ENCODE measurements at places on chromosomes 13 and 19.

GRCh38 chr13:59279576-59279975 is 884.2 kb downstream of the DIAPH3 start:
- no peak for DNase-seq

DNA sequence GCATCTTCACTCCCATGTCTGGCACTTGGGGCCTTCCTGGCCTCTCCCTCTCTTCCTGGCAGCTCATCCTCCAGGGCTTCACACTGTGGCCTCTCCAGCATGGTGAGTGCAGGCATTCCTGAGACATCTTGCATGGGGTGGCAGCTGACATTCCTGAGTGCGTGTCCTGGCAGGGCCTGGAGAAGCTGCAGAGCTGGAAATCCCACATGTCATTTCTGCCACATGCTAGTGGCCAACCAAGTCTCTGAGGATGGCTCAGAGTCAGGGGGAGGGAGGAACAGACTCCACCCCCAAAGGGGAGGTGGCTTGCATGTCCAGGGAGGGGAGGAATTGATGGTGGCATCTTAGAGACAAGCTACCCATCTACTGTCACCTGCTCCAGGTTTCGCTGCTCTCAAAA is 41.6 kb upstream of the AMER2 start:
- no peak for DNase-seq

DNA sequence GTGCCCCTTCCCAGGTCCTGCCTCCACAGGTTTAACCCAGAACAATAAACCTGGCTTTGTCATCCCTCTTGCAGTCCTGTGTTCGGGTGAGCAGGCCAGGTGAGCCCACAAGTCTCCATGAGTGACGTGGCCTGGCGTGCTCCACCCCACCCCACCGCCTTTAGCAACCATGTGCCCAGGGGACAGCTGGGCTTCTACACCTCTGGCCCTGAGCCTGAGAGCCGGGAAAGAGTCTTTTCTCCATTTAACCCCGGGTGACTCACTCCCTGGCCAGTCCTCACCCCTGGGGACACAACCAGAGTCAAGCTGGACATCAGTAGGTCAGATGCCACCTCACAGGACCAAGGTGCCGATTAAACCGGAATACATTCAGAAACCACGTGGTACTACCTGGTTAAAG is 4.1 kb downstream of the C19orf53 start:
- DNase-seq: no peak

DNA sequence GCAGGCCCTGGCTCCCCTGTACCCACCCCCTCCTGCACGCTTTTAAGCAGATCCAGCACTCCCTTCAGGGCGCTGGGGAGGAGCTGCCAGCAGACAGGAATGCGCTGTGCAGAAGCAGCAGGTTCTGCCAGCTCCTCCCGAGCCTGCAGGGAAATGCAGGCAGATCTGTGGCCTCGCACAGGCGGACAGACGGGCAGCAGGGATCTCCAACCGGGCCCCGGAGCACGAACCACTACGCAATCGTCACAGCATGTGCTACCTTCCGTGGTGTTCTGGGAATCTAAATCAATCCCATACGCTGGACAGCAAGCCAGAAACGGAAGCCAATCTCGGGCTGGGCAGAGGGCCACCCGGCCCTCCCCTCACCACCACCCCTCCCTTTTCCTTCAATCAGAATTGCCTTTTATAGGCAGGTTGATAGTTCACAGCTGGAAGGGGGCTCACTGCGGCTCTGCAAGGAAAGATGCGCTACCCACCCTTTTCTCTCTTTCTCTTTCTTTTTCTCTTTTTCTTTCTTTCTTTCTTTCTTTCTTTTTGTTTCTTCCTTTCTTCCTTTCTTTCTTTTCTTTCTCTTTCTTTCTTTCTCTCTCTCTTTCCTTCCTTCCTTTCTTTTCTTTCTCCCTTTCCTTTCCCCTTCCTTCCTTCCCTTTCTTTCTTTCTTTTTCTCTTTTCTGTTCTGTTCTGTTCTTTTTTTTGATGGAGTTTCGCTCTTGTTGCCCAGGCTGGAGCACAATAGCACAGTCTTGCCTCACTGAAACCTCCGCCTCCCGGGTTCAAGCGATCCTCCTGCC is 99.9 kb downstream of the GNG7 start:
- peak; percentile 77 for DNase-seq

GRCh38 chr19:55341171-55341588 is 1.5 kb downstream of the KMT5C start:
- DNase-seq: no peak
